Activated CD8-positive, alpha-beta memory T cell treated with anti-CD3 and anti-CD28 coated beads for 48 hours (primary cell): ENCODE measurements at places on chromosomes 2 and 18.

- no peak for DNase-seq
Measured at GRCh38 chr2:134338208-134338607, 84.3 kb downstream of the MGAT5 start.

- no peak for DNase-seq
Measured at GRCh38 chr2:30252723-30253701, 21.7 kb downstream of the LBH start.

DNA sequence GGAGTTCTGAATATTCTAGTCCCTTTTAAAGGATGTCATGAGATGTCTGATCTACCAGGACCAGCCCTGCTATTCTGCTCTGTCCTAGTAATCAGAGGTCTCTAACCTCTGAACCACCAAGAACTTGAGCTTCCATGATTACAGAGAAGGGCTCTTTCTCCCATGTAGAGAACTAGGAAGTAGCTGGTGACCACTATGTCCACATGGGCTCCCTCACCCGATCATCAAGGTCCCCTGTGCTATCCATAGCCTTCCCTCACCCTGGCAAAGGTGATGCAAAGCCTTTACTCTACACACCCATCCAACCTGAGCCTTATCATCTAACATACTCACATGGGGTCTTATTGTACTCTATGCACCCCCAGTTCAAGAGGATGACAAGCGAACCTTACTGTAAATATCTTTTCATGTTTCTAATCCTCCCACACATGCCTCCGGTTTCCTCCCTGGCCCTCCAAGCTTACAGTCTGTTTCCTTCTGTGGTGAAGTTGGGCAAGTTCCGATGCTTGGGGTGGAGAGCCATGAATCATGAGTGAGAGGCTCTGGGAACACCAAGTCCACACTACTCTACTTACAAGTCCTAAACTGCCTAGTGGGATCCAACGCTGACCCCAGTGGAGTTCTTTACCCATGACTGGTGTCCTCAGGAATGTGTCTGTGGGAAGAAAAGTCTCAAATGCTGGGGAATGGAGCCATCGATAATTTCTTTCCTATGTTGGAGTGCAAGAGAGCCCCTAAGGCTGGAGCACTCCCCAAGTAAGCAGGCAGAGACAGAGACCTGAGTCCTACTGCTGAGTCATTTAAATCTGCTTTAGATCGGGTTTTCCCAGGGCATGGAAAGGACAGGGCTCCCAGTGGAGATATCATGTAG lies 73.3 kb upstream of the KLF7 start:
- DNase-seq: no peak

GRCh38 chr18:44938720-44939665 lies 258.3 kb downstream of the SETBP1 start:
- no peak for DNase-seq

DNA sequence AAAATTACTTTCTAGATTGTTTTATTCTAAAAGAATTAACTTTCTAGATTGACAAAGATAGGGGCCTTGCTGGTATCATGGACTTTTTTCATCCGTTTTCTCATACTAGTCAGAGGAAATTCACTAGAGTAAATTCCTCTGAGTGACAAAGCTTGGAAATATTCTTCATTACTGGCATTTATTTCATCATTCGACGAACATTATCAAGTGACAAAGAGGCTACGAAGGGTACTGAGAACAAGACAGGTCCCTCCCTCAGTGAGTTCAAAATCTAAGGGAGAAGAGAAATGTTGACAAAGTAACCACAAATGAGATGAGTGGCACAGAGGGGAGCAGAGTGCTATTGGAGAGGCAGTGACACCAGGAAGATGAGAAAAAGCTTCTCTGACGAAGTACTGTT lies 4.3 kb downstream of the EPG5 start:
- DNase-seq: no peak

GRCh38 chr18:7568426-7568825 lies 1.3 kb downstream of the PTPRM start:
- DNase-seq: no peak

GRCh38 chr2:158969162-158969714 lies 798 bp downstream of the TANC1 start:
- DNase-seq: no peak

DNA sequence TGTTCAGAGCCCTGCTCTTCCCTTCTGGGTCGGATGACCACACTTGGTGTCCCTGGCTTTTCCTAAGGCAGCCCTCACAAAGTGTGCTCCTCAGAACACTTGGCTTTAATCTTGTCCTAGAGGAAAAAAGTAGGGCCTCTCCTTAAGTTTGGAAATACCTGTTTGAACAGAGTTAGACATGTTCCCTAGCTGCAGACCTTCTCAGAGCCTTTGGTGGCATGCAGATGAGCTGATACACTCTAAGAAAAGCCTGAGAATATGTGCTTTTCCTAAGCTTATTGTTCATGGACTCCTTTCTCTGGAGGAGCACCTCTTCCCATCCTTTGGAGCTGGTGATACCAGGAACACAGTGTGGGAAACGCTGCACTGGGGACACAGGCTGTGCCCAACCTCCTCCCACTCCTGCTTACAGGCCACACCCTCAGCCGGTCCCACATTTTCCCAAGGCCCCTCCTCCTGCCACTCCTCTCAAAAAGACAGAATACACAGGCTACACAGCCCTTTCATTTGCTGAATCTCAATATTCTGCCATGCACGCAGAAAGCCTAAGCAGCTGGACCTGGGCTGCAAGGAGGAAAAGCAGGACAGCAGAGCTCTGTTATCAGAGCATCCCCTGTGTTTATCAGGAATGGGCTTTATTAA lies 443.6 kb downstream of the NBAS start:
- no peak for DNase-seq

DNA sequence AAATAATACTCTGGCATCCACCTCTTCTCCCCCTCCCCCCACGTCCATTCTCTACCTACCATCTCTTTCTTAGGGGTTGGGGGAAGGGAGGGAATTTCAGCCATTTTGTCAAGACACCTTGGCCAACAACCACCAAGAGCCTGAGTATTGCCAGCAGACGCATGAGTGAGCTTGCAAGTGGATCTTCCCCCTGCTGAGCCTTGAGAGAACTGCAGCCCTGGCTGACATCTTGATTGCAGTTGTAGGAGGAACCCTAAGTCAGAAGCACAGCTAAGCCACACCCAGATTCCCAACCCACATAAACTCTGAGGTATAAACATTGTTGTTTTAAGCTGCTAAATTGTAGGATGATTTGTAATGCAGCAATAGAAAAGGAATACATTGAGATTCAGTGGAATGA lies 165.6 kb downstream of the TMEFF2 start:
- no peak for DNase-seq

DNA sequence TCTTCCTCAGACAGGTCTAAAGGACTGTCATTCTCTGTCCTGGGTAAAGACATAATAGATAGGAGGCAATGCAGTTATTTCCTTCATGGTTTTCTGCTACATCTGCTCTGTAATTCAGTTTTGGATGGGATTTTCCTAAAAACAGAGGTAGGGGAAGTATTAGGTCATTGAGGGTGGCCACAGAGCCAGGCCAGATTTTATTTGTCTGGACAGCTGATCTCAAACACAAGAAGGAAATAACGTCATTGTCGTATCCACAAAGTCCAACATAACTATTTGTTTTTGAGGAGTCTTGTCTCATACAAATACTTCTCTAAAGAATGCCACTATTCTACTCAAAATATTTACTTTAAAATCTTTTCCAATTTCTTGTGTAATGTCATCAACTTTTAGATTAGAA lies 154.8 kb upstream of the MAP2 start:
- DNase-seq: no peak

GRCh38 chr2:235940330-235940729 lies 227.9 kb downstream of the GBX2 start:
- no peak for DNase-seq

- no peak for DNase-seq
Measured at GRCh38 chr18:45236676-45237075, 378.6 kb upstream of the SLC14A2 start.

GRCh38 chr2:30480703-30481322 lies 33.8 kb downstream of the LCLAT1 start:
- DNase-seq: no peak

DNA sequence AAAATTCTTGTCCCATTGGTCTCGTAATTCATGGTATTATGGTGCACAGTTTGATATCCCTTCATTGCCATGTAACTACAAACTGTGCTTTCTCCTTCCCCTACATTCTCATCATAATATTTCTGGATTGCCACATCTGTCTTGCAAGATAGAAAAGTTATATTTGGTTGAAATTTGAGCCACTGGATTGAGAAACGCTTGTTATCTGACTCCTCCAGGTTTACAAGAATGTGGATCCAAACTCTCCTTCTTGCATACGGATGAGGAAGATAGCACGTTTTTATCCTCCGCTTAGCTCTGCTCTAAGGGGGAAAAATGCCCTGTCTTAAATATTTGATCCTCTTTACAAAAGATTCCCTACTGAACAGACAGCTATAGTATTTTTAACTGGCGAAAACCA lies 438.2 kb downstream of the TSN start:
- no peak for DNase-seq

GRCh38 chr2:129876541-129876940 lies 102.9 kb upstream of the RAB6C start:
- no peak for DNase-seq
